ENCODE measurements at places on chromosomes 1 and 21. TPM values are rescaled to one million over a fixed set of nuclear protein-coding genes. Genes with fewer than 3 reads are reported as not detected.

DNA sequence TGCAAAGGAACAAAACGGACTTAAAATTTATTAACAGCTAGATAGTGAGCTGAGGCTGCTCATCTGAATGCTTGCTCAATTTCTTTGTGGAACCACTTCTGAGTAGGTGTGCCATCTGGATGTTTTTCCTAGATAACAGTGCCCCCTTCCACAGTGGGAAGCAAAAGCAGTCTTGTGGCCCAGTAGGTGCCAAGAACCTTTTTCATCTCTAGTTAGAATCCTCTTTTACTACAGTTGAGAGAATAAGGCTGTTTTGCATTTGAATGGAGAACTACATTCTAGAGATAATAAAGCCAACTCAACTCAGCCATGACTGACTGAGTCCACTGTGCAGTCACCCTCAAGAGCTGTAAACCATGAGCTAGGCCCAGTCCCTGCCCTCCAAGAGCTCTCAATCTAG lies 13.3 kb downstream of the F3 start:
- DNase-seq: no peak
- no peaks in the 10 kb centered on the region for H3K4me1 ChIP-seq
- no peaks in the 10 kb centered on the region for H3K36me3 ChIP-seq
- H3K4me3 ChIP-seq: no peak overlapping the region

DNA sequence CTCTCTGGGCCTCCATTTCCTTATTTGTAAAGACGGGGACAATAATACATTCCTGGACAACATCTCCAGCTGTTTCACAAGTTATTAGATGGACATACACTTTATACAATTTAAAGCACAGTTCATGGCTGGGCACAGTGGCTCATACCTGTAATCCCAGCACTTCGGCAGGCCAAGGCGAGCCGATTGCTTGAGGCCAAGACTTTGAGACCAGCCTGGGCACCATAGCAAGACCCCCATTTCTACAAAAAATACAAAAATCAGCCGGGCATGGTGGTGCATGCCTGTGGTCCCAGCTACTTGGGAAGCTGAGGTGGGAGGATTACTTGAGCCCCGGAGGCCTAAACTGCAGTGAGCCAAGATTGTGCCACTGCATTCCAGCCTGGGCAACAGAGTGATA lies 34.1 kb downstream of the IGSF21 start:
- no peaks in the 10 kb centered on the region for H3K4me1 ChIP-seq
- H3K4me3 ChIP-seq: no peak overlapping the region
- peaks cover 10% of the 10 kb centered on the region for H3K27me3 ChIP-seq
- no peaks in the 10 kb centered on the region for H3K36me3 ChIP-seq

- no peak for DNase-seq
- no peak overlapping the region for H3K4me3 ChIP-seq
- H3K27me3 ChIP-seq: peaks cover under 1% of the 10 kb centered on the region
- H3K27ac ChIP-seq: no peak overlapping the region
- H3K36me3 ChIP-seq: no peaks in the 10 kb centered on the region
Measured at GRCh38 chr1:206768472-206769303, 1.9 kb upstream of the IL19 start.

- no peak overlapping the region for H3K27ac ChIP-seq
- no peaks in the 10 kb centered on the region for H3K27me3 ChIP-seq
- H3K4me1 ChIP-seq: peaks cover 9% of the 10 kb centered on the region
- H3K36me3 ChIP-seq: peaks cover 25% of the 10 kb centered on the region
Measured at GRCh38 chr21:25535849-25536248, 71.4 kb downstream of the MRPL39 start.

GRCh38 chr1:97571760-97572159 lies 349.1 kb downstream of the DPYD start:
- H3K27ac ChIP-seq: no peak overlapping the region
- no peak overlapping the region for H3K4me3 ChIP-seq
- no peaks in the 10 kb centered on the region for H3K4me1 ChIP-seq
- H3K36me3 ChIP-seq: peaks cover 15% of the 10 kb centered on the region
- DNase-seq: no peak

- H3K4me3 ChIP-seq: no peak overlapping the region
- DNase-seq: no peak
- H3K36me3 ChIP-seq: peaks cover 4% of the 10 kb centered on the region
- peaks cover 52% of the 10 kb centered on the region for H3K27me3 ChIP-seq
- H3K4me1 ChIP-seq: no peaks in the 10 kb centered on the region
Measured at GRCh38 chr21:43206231-43207042, 37.6 kb downstream of the CRYAA start.

- H3K4me1 ChIP-seq: peaks cover 15% of the 10 kb centered on the region
- H3K27me3 ChIP-seq: peaks cover 41% of the 10 kb centered on the region
- no peak for DNase-seq
- H3K27ac ChIP-seq: no peak overlapping the region
- peak overlapping the region; percentile 78 for H3K4me3 ChIP-seq
- H3K36me3 ChIP-seq: no peaks in the 10 kb centered on the region
Measured at GRCh38 chr1:228378090-228378872, 28.4 kb downstream of the TRIM11 start.

DNA sequence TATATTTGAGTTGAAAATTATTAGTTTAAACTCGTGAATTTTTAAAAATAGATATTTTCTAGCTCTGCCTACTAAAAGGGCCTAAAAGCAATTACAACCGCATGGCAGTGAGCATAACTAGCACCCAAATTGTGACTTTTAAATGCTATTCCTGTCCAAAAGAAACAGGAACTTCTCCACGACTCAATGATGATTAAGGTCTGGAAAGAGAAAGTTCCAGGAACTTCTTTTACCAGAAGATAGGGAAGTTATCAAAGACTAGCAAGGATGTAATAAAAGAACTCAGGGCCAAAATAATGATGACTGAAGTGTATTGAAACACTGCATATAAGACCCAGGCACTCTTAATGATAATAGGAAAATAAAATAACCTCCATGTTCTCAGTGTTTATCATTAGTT lies 313.0 kb downstream of the PLPP3 start:
- DNase-seq: no peak
- no peaks in the 10 kb centered on the region for H3K36me3 ChIP-seq
- H3K27ac ChIP-seq: no peak overlapping the region
- no peaks in the 10 kb centered on the region for H3K4me1 ChIP-seq
- H3K4me3 ChIP-seq: no peak overlapping the region
- H3K27me3 ChIP-seq: peaks cover 24% of the 10 kb centered on the region

GRCh38 chr21:37592496-37592895 lies 225.9 kb downstream of the DYRK1A start:
- no peaks in the 10 kb centered on the region for H3K4me1 ChIP-seq
- H3K36me3 ChIP-seq: no peaks in the 10 kb centered on the region
- H3K27me3 ChIP-seq: no peaks in the 10 kb centered on the region
- H3K4me3 ChIP-seq: no peak overlapping the region
- no peak overlapping the region for H3K27ac ChIP-seq

- peaks cover 69% of the 10 kb centered on the region for H3K27me3 ChIP-seq
- no peak overlapping the region for H3K4me3 ChIP-seq
- no peak for DNase-seq
- no peaks in the 10 kb centered on the region for H3K4me1 ChIP-seq
- no peaks in the 10 kb centered on the region for H3K36me3 ChIP-seq
Measured at GRCh38 chr1:11441211-11441952, 37.6 kb upstream of the DISP3 start.

- no peaks in the 10 kb centered on the region for H3K27me3 ChIP-seq
- H3K36me3 ChIP-seq: no peaks in the 10 kb centered on the region
- H3K4me1 ChIP-seq: peaks cover 42% of the 10 kb centered on the region
- H3K27ac ChIP-seq: peak overlapping the region; percentile 96
- H3K4me3 ChIP-seq: peak overlapping the region; percentile 95
Measured at GRCh38 chr1:32817815-32818786, 648 bp downstream of the S100PBP start.

- peaks cover 8% of the 10 kb centered on the region for H3K36me3 ChIP-seq
Measured at GRCh38 chr1:231338270-231339128, at the start of gene SPRTN. Gene SPRTN, plus strand, starts transcription at chr1:231338293. Its CDS starts 91 bp downstream, at chr1:231338384.

GRCh38 chr21:37984416-37984815 lies 68.2 kb upstream of the KCNJ6 start:
- no peak overlapping the region for H3K4me3 ChIP-seq
- no peaks in the 10 kb centered on the region for H3K36me3 ChIP-seq
- H3K27me3 ChIP-seq: peaks cover 6% of the 10 kb centered on the region

- H3K36me3 ChIP-seq: no peaks in the 10 kb centered on the region
- DNase-seq: no peak
- no peaks in the 10 kb centered on the region for H3K27me3 ChIP-seq
- peaks cover 14% of the 10 kb centered on the region for H3K4me1 ChIP-seq
- H3K27ac ChIP-seq: peak overlapping the region; percentile 9
Measured at GRCh38 chr21:14889080-14889810, 175.6 kb downstream of the NRIP1 start.

DNA sequence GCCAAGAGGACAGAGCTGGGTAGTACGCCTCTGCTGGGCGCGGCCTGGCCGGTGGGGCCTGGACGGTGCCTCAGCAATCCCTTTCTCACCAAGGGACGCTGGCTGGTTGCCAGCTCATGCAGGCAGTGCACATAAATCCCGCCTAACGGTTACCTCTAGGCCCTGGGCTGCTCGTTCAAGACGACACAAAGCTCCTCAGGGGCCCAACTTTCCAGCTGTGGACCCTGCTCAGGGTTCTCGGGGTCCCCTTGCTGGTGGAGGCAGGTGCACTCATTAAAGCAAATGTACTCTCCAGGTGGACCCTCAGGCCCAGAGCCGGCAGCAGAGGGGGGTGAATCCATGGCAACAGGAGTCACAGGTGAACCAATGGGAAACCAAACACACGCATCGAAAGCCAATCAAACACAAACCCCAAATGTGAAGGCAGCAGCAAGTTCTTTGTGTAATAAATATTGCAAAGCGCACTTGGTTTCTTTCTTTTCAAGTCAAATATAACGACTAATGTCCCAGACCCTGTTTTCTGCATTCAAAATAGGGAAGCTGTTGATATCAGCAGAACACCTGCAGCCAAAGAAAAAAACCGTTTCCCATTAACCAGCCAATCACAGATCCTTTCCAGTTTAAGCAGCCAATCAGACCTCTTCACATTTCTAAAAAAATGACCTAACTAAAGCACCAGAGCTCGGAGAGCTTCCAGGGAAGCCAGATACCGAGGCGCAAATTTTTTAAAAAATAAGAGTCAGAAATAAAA lies 26.1 kb upstream of the CLSTN1 start:
- peak overlapping the region; percentile 94 for H3K27ac ChIP-seq
- DNase-seq: peak; percentile 84
- H3K36me3 ChIP-seq: no peaks in the 10 kb centered on the region
- H3K27me3 ChIP-seq: no peaks in the 10 kb centered on the region
- H3K4me3 ChIP-seq: peak overlapping the region; percentile 84

DNA sequence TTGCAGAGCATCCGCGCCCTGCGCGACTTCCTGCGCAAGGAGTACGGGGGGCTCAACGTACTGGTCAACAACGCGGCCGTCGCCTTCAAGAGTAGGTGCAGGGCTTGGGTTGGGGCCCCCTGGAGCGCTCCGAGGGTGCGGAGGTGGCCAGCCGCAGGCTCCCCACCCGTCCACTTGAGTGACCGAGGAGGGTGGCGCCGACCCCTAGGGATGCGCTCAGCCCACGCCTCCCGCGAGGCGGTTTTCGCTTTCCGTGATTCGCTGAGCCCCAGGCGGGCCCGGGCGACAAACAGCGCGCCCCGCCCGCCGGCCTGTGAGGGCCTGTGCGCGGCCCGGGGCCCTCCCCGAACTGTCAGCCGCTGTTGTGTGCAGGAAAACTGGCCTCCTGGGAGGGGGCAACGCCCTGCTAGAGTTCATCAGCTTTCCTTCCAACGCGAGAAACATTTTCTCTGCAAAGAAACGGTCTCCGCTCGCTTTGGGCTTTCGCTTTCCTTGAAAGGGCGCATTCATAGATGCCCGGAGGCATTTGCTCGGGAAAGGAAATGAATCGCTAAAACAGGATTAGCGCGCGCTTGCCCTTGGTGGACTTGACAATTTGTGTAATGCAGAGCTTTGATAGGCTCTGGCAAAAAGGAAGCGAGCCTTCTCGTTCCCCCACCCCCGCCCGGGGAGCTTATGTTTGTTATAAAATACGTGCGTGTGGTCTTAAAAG lies 668 bp downstream of the CBR3 start:
- peak; percentile 67 for DNase-seq
- H3K27ac ChIP-seq: peak overlapping the region; percentile 89
- peaks cover 17% of the 10 kb centered on the region for H3K4me1 ChIP-seq
- no peaks in the 10 kb centered on the region for H3K27me3 ChIP-seq
- no peaks in the 10 kb centered on the region for H3K36me3 ChIP-seq

DNA sequence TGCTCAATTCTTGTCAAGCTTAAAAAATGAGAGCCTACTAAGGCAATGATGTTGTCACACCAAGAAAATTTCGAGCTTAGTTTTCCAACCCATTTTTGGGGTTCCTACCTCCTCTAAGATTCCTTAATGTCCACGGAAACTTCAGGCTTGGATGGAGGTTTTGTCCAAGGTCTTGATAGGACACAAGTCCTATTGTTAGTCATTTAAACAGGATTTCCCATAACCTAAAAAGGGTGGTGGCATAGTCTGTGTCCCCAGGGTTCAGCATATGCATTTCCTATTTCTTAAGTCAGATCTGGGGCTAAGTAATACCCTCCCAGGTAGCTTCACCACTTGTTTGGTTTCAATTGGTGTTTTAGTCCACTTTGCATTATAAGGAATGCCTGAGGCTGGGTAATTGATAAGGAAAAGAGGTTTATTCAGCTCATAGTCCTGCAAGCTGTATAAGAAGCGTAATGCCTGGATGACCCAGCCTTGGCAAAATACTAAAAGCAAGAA lies 10.9 kb upstream of the PADI2 start:
- no peaks in the 10 kb centered on the region for H3K36me3 ChIP-seq
- peaks cover 12% of the 10 kb centered on the region for H3K27me3 ChIP-seq
- DNase-seq: no peak

- H3K4me1 ChIP-seq: peaks cover 5% of the 10 kb centered on the region
- DNase-seq: no peak
- no peaks in the 10 kb centered on the region for H3K27me3 ChIP-seq
- H3K4me3 ChIP-seq: no peak overlapping the region
- no peaks in the 10 kb centered on the region for H3K36me3 ChIP-seq
Measured at GRCh38 chr1:64537942-64538341, 68.0 kb downstream of the CACHD1 start.

TRABD2B gene
- polyA plus RNA-seq: not detected

CLDN19 gene
- polyA plus RNA-seq: not detected

GPR89B gene
- 12.5 TPM for polyA plus RNA-seq

SYF2 gene
- polyA plus RNA-seq: 88.6 TPM

MACO1 gene
- polyA plus RNA-seq: 2.7 TPM

SRGAP2C gene
- polyA plus RNA-seq: 2.7 TPM

LCE2C gene
- not detected for polyA plus RNA-seq

FMOD gene
- polyA plus RNA-seq: not detected

Measured in naive B cell (primary cell).